ENCODE measurements at places on chromosomes 7 and 10.

- DNase-seq, result no peak
Measured at GRCh38 chr7:70189776-70190175, 591.5 kb downstream of the AUTS2 start.

DNA sequence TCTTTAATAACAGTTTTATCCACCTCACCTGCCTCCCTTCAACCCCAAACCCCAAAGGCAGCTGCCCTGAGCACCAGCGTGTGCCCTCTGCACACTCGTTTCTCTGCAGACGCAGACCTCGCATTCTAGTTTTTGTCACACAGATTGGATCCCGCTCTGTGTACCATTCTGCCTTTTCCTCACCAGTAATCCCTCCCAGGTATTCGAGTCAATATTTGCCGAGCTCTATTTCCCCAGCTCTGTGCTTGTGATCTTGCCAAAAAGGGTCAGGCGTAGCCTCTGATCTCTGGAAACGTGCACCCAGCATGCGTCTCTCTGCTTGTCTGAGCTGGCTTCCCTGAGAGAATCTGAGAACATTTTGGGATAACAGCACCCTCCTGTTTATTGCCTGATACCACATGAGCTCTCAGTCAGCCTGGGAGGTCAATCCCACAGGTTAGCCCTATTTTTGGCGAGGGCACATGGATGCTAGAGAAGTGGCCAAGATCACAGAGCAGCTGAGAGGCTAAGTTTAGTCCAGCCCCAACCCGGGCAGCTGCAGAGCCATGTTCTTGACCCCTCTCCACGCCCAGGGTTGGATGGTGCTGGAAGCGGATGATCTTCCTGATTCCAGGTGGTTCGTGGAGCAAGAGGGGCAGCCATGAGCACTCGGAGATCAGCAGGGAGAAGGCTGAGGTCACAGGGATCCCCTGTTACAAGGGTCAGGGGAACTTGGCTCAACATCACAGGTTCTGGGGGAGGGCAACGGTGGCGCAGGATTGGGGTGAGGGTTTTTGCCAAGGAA is 29.1 kb downstream of the FOXL3 start:
- DNase-seq, result no peak

GRCh38 chr7:127887096-127887495 is 144.1 kb downstream of the LRRC4 start:
- DNase-seq, result no peak

- no peak for DNase-seq
Measured at GRCh38 chr7:49425277-49425818, 348.1 kb upstream of the VWC2 start.

GRCh38 chr7:157827045-157827862 is 490.4 kb downstream of the DNAJB6 start:
- DNase-seq, result no peak

DNA sequence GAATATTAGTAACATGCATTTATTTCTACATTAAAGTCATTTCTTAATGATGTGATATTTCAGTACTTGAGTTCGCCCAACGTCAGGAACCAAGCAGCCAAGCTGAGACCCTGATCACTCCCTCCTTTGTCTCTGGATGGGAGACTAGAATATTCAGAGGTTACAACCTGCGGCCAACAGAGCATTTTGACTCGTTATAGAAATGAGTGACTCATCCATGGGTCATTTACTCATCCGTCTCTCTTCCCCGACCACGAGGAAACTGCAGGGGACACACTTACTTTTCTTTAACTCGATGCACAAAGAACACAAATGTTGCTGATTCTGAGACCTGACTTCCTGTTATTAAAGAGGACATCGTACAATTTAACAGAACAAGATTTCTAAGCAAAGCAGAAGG is 343.3 kb downstream of the FRMD4A start:
- DNase-seq, result peak; percentile 73

GRCh38 chr10:77351386-77351785 is 286.2 kb downstream of the KCNMA1 start:
- no peak for DNase-seq

- DNase-seq, result no peak
Measured at GRCh38 chr7:50821457-50822008, 38.8 kb upstream of the GRB10 start.

DNA sequence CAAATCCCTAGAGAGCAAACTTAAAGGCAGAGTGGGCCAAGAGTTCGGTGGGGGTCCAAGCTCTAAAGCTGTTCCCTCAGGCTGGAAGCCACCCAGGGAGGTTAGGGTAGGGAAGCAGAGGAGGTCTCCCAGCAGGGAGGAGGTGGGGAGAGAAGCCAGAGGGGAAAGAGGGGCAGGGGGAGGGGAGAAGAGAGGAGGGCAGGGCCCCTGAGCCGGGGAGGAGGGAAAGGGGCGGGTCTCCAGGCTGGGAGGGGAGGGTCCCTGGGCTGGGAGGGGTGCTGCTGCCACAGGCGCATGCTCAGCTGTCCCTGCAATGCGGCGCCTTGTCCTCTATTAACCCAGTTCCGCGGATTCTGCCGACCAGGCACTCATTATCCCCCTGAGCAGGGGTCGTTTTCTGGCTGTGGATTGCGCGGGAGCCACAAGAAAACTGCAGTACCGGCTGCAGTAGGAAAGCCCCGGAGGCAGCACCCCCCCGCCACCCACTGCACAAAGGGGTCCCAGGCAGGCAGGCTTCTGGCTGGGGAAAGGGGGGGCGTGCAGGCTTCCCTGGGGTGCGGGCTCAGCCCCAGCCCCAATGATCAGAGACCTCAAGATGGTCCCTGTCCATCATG is 49.3 kb downstream of the CAMK2B start:
- DNase-seq, result peak; percentile 13

DNA sequence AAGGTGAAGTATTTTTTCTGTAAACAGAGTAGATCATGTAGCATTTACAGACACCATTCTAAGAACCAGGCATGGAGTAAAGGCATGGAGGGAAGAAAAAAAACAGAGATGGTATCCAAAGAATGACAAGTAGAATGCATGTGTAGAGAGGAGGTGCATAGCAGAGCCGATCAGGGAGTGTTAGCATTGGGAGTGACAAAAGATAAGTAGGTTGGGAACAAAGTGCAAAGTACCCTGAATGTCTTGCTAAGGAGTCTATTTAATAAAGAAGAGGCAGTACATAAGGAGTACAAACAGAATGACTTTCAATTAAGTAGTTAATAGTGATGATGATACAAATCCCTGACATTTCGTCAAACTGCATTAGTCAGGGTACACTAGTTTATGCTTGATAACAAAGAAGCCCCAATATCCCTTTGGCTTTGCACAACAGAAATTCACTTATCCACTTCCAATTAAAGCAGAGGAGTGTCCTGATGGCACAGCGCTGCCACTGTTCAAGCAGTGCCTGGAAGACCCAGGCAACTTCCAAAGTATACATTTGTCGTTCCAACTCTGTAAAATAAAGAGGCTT is 371.5 kb downstream of the TNS3 start:
- DNase-seq, result no peak

GRCh38 chr7:102152672-102153598 is 133.7 kb upstream of the SH2B2 start:
- peak; percentile 22 for DNase-seq

- DNase-seq, result no peak
Measured at GRCh38 chr10:88066319-88066718, 202.9 kb downstream of the PTEN start.

GRCh38 chr7:17071866-17072265 is 190.1 kb upstream of the AGR3 start:
- no peak for DNase-seq

- no peak for DNase-seq
Measured at GRCh38 chr10:64726466-64726865, 1205.3 kb downstream of the REEP3 start.

DNA sequence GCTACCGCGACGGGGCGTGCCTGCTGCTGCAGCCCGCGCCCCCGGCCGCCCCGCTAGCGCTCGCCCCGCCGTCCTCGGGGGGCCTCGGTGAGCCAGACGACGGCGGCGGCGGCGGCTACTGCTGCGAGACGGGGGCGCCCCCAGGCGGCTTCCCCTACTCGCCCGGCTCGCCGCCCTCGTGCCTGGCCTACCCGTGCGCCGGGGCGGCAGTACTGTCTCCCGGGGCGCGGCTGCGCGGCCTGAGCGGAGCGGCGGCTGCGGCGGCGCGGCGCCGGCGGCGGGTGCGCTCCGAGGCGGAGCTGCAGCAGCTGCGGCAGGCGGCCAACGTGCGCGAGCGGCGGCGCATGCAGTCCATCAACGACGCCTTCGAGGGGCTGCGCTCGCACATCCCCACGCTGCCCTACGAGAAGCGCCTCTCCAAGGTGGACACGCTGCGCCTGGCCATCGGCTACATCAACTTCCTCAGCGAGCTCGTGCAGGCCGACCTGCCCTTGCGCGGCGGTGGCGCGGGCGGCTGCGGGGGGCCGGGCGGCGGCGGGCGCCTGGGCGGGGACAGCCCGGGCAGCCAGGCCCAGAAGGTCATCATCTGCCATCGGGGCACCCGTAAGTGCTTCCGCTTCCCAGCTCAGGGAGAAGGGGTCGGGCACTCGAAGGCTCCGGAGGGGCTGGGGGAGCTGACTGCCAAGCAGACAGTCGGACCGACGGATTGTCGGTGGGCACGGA is 761 bp downstream of the PTF1A start:
- no peak for DNase-seq

GRCh38 chr10:11902646-11903045 is 79.5 kb downstream of the PROSER2 start:
- DNase-seq, result no peak

GRCh38 chr7:21169667-21170580 is 258.0 kb upstream of the SP4 start:
- no peak for DNase-seq

DNA sequence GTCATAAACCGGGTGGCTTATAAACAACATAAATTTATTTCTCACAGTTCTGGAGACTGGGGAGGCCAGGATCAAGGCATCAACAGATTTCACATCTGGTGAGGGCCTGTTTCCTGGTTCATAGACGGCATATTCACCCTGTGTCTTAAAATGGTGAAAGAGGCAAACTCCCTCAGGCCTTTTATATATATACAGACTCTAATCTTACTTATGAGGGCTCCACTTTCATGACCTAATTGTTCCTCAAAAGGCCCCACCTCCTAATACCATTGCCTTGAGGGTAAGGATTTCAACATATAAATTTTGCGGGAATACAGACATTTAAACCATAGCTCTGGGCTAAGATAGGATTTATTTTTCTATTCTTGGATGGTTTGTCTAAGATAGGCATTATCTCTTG is 187.2 kb downstream of the PPP1R3A start:
- no peak for DNase-seq

DNA sequence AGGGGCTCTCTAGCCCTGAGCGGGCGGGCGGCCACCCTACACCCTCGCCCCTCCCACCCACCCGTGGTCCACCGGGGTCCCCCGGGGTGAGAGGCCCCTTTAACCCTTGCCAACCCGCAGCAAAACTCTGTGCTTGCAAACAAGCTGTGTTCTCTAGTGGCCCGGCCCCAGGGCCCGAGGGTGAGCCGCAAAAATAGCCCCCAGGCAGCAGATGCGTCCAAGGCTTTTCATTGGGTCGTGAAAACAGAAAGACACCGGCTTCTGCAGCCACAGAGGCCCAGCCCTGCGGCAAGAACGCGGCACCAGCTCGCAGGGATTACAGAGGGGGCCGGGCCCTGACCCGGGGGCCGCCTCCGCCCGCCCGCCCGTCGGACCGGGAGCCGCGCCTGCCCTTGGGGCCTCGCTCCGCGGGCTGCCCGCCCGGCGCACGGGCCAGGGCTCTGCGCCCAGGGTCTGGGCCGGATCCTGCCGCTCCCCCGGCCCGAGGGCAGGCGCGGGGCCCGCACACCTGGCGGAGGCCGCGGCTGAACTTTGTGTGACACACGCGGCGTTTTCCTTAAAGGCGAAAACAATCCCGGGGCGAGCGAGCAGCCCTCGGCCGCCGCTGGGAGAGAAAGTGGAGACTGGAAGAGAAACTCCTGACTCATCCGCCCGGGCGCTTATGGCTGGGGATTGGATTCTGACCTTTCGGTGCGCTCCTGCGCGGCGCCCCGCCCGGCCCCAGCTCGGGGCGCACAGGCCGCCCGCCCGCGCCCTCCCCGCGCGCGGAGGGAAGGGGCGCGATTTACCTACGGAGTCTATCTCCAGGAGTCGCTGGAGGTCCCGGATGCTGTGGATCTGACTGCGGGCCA is 2.8 kb downstream of the PDGFA start:
- DNase-seq, result peak; percentile 51

DNA sequence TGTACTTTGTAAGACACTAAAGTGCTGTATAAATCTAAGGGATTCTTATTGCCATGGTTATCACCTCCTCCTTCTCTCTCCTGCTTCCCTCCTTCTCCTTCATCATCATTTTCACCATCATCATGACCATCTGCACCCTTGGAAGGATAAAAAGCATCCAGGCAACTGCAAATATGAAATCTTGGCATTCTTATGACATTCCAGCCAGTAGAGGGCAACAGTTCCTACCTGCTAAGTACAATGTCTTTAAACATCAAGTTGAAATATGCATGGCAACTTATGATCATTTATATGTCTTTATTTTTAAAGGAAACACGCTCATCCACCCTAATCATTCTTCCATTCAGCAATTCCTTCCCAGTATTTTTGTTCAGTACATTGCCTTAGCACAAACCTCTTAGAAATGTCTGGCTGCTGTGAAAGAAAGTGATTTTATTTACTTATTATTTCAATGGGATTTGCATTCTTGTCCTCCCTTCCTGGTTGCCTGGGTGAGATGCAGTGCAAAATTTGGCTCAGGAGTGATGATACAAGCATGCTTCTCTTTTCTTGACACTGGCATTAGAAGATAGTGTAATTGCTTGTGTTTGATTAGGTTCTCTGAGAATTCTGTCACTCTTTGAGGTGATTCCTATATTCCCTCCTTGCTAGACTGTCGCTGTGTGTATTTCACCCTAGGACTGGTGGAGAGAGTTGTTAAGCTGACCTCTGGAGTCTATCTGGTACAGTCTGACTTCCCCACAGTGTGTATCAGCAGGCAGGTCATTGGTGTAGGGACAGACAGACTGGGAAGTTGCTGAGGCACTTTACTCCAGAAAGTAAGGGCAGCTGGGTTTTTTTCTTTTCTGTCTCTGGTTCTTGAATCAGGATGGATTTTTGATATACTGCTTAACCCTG is 188.5 kb upstream of the BMPER start:
- peak; percentile 84 for DNase-seq

DNA sequence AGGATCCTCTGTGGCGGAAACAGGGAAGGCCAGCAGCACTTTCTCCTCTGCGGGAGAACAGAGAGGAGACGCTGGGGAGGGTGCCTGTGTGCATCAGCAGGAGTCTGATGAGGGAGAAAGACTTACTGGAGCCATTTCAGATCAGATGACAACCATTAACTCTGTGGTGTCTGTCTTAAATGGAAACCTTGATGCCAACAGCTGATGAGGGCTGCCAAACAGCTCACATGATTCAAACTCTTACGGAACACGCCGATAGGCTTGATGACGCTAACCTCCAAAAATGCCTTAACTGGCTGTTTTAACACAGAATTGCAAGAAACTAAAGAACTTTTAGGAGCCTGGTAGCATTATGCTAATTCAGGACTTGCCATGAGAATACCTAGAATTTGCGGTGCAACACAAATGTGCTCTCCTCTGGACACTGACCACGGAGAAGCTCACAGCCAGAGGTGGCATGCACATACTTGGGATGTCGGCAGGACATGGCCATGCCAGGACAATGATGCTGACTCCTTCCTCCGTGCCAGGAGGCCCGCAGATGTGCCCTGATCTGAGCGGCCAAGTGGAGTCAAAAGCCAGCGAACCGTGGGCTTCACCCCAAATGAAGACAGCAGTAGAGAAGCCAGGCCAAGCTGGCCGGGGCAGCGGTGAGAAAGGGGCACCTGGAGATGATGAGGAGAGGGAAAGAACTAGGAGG is 154.9 kb downstream of the ZMYND11 start:
- DNase-seq, result no peak

GRCh38 chr10:14574291-14574690 is 200.4 kb downstream of the FAM107B start:
- no peak for DNase-seq

GRCh38 chr7:88289564-88290025 is 17.1 kb downstream of the STEAP4 start:
- DNase-seq, result no peak
